ENCODE measurements at places on chromosomes 3 and 15.
A peak's percentile ranks its signal among the peaks of the same experiment; 100 is the strongest.

DNA sequence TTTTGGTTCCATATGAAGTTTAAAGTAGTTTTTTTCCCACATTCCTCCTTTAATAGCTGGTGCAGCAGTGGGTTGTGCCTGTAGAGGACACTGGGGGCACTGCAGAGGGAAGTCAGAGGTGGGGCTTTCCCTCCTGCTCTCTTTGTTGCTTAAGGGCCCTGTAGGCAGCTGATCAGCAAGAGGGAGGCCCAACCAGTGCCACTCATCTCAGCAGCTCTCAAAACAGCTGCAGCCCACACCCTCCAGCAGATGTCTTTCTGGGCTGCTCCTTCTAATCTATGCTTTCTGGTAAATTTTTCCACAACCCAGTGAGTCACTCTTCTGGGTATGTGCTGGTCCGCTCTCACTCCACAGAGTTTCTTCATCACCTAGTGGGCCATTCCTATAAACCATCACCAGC lies 263.8 kb downstream of the FEZF2 start:
- DNase-seq = no peak

- no peak for DNase-seq
These were observed 3.9 kb upstream of the OPA1 start for GRCh38 chr3:193589129-193589528.

- no peak for DNase-seq
These were observed 439 bp downstream of the CTXND1 start for GRCh38 chr15:80251428-80252120.

GRCh38 chr3:59467476-59467875 lies 417.7 kb upstream of the CFAP20DC start:
- DNase-seq = no peak

GRCh38 chr15:98735895-98736617 lies 87.7 kb downstream of the IGF1R start:
- DNase-seq = no peak

DNA sequence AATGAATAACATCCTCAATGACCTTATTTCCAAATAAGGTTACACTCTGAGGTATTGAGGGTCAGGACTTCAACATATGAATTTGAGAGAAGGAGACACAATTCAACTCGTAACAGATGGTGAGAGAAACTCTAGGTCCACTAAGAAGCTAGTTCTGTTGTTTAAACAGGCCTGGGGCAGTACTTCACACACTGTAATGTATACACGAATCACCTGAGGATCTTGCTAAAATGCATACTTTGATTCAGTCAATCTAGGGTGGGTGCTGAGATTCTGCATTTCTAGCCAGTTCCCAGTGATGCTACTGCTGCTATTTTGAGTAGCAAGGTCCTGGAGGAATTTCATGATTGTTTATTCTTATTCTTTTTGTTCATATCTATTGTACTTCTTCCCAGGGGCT lies 186.8 kb downstream of the SATB1 start:
- DNase-seq = no peak

DNA sequence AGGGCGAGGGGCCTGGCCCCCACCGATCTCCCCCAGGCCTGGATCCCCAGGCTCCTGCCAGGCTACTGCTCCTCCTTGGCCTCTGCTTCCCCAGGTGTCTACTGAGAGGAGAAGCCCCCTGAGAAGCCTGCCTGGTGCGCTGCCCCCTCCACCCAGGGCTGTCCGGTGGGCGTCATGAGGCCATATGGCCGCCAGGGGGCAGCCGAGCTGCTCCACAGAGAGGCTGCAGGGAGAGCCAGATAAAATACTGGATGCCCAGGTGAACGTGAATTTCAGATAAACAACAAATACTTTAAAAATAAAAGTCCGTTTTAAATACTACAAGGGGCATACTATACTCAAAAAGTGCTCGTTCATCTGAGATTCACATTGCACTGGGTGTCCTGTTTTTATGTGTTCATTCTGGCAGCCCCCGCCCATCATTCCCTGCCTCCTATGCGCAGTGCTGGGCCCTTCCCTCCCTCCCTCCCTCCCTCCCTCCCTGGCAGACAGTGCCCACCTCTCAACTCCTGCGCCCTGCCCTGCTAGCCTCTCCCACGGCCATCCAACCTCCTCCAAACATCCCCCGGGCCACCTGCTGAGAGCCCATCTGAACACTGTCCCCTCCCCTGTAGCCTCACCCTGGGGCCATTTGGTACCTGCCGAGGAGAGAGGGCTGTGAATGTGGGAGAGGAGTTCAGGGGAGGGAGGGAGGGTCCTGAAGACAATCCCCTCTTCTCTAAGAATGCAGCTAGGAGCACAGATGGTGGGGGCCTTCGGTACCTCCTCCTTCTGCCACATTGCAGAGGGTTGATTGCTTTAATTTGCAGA lies 29.6 kb downstream of the PSTPIP1 start:
- peak; percentile 64 for DNase-seq

DNA sequence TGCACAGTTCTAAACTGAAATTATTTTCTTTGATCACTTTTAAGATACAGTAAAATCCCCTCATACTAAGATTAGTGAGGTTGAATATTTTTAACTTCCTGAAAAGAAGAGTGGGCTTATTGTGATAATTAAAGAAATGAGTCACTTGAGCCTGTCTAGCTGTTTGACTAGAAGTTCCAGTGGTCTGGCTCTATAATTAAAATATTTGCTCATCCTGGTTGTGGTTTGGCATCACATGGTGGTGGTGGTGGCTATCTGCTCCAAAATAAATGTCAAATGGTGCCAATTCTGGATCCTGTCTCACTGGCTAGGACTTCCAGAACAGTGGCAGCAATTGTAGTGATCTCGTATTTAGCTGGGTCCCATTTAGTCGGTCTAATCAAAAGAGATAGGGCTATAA lies 8.6 kb upstream of the TEX9 start:
- no peak for DNase-seq

- DNase-seq = no peak
These were observed at the start of gene RBPMS2 for GRCh38 chr15:64775551-64776401. TSS of gene RBPMS2 (minus strand) at chr15:64775589. CDS start at chr15:64775319, 270 bp downstream.

- DNase-seq = no peak
These were observed 30.4 kb upstream of the UMPS start for GRCh38 chr3:124699686-124700396.

DNA sequence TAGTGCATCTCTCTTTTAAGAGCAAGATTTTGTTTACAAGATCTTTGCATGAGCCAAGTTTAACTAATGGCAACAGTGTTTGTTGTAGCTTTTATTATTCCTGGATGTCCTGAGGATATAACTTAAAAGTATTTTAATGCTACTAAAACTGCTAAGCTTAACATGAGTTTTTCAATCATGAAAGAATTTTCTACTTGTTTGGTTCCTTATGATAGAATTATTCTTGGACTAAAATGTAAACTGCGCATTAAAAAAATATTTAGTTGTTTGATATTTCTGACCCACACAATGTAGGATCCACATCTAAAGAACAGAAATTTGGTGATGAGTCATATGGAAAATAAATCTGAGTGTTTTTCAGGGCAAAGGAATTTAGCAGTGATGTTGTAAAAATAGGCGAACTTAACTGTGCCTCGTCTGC lies 70.8 kb downstream of the RAP2B start:
- no peak for DNase-seq

GRCh38 chr15:38535491-38536200 lies 29.0 kb downstream of the RASGRP1 start:
- no peak for DNase-seq

- DNase-seq = no peak
These were observed 68.4 kb upstream of the SEC13 start for GRCh38 chr3:10389339-10389738.

- DNase-seq = no peak
These were observed 65.9 kb upstream of the NTRK3 start for GRCh38 chr15:88322461-88322860.

DNA sequence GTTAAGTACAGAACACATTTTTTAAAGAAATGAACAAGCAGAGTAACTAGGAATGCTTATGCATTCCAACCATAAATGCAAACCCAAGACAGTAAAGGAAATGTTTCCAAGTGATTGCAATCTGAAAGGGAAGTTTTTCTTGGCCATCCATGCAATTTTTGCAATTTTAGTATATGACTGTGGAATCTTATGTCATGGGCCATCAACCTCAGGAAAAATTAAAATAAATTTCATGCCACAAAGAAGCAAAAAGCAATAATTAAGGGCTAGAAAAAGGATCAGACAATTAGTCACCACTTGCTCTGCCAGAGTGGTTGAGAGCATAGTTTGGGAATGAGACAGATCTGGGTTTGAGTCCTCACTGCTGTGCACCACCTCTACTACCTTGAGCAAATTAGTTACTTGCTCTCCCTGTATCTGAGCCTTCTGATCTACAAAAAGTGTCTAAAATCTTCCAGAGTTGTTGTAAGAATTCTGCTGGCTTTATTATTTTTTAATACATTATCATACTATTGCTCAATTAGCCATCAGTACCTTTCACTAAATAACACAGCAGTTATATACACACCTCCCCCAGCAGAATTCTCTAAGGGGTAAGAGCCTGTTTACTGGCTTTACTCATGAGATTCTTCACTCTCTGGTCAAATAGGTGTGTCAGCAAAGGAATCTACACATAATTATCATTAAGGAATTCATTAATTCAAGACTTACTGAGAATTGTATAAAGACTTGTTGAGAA lies 49.7 kb upstream of the FBN1 start:
- peak; percentile 5 for DNase-seq

DNA sequence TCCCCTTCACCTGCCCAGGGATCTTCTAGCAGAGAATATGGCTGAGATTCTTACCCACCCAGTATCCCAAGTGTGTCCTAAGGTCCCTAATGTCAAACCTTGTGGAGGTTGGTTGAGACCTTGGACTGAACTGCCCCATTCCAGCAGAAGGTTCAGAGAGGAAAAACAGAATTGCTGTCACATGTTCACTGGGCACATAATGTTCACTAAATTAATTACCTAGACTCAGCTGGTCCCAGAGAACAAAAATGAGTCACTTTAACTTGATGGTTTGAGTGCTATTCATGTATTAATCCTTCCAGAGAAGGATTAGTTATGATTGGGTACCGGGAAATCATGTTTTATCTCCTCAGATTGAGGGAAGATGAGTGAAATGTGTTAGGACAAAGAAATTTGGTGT lies 171.3 kb upstream of the GADL1 start:
- no peak for DNase-seq

- no peak for DNase-seq
These were observed 48.2 kb upstream of the MUC4 start for GRCh38 chr3:195859846-195860411.

DNA sequence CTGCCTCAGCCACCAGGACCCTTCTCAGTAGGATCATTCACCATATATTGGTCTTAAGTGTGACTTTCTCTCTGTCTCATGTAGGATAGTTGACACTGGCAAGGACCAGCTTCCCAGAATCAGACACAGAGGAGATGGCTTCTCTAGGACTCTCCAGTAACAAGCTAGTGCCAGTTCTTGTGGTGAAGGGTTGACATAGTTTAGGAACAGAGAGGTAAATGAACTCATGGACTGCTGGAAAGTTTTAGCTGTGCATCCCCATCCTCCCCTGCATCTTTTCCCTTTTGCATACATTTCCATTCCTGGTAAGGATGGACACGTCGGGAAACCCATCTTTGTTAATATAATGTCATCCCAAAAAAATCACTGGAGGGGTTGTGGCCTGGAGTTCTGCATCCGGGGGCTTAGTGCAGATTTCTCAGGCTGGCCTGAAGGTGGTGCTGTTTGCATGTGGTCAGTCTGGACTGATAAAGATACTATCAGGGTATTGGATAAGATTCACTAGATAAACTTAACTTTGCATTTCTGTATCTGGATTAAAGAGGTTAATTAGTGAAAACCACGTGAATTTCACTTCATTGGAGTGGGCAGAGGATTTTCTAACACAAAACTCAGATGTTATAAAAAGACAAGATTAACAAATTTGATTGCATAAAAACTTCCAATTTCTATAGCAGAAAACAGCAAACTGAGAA lies 110.8 kb downstream of the TBC1D2B start:
- peak; percentile 55 for DNase-seq

DNA sequence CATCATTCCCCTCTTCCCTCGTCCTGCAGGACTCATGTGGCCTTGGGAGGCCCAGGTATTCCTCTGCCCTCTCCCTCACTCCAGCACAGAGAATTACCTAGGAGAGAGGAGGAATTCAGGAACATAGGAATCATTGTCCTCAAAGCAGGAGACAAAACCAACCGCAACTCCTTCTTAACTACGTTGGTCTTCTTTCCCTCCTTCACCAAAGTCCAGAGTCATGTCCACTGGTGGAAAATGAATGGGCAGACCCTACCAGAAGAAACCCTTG lies 55.0 kb upstream of the SKOR1 start:
- no peak for DNase-seq

DNA sequence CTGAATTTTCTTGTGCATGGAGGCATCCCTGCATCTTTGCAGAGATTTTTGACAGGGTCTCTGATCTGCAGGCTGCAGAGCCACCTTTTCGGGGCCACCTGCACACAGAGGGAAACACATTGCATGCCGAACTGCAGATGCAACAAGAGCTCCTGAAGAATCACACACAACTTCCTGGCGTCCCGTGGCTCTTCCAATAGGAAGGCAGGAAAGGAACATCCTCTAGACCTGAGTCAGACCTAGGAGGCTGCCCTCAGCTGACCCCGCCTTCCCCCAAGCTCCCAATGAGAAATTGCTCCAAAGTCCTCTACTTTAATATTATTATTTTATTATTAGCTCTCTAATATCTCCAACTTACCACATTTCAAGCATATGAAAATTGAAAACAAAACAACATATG lies 213.2 kb upstream of the ARRDC4 start:
- DNase-seq = no peak

- no peak for DNase-seq
These were observed 479.4 kb downstream of the ERC2 start for GRCh38 chr3:55988905-55989304.

- DNase-seq = no peak
These were observed 148.5 kb downstream of the SSR3 start for GRCh38 chr3:156406393-156406792.

DNA sequence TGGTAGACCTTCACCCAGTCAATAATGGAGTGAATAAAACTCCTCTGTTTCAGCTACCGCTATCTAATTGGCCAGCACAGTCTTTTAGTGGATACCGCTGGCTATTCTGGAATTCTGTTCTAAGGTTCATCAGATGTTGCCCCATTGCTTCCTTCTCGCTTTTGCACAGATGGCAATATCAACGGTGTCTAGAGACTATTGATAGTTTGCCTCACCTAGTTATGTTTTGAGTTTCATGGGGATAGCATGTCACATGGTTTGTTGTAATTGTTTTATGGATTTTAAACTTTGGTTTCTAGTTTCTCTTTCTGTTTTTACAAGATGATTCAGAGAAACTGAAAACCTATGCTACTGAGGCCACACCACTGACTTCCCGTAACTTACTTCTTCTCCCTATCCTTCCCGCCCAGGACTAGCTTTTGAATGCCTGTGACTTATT lies 2.0 kb downstream of the XRN1 start:
- peak; percentile 79 for DNase-seq

GRCh38 chr3:102896851-102897621 lies 462.2 kb downstream of the ZPLD1 start:
- no peak for DNase-seq

DNA sequence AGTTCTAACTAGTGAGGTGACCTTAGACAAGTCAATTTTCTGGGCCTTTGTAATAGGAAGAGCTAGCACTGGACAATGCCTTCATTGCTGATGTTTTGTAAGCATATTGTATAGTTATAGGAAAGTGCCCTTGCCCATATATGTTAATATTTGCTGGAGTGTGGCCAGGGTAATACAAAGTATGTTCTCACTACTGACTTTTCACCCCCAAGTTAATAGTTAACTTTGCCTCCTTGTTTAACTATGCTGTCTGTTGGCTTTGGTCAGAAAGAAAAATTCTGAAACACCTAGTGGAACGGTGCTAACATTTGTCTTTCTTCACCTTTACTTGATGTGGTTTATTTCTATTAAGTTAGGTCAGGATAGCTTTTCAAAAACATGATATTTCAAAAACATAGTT lies 287.4 kb upstream of the CTNNB1 start:
- no peak for DNase-seq

Data from activated CD4-positive, alpha-beta T cell treated with anti-CD3 and anti-CD28 coated beads, Interleukin-2, Interleukin-4, amounts not matched to agents 100 ng/mL and 50 ng/mL, durations not matched to agents 16 hours and 8 hours (primary cell).